ENCODE measurements at places on chromosomes 6 and 20. TPM values are rescaled to one million over a fixed set of nuclear protein-coding genes. Genes with fewer than 3 reads are reported as not detected.

GRCh38 chr6:38151580-38152500, 332.3 kb downstream of the ZFAND3 start:
- H3K27ac ChIP-seq, result no peak overlapping the region
- H3K4me3 ChIP-seq, result no peak overlapping the region
- H3K36me3 ChIP-seq, result no peaks in the 10 kb centered on the region

DNA sequence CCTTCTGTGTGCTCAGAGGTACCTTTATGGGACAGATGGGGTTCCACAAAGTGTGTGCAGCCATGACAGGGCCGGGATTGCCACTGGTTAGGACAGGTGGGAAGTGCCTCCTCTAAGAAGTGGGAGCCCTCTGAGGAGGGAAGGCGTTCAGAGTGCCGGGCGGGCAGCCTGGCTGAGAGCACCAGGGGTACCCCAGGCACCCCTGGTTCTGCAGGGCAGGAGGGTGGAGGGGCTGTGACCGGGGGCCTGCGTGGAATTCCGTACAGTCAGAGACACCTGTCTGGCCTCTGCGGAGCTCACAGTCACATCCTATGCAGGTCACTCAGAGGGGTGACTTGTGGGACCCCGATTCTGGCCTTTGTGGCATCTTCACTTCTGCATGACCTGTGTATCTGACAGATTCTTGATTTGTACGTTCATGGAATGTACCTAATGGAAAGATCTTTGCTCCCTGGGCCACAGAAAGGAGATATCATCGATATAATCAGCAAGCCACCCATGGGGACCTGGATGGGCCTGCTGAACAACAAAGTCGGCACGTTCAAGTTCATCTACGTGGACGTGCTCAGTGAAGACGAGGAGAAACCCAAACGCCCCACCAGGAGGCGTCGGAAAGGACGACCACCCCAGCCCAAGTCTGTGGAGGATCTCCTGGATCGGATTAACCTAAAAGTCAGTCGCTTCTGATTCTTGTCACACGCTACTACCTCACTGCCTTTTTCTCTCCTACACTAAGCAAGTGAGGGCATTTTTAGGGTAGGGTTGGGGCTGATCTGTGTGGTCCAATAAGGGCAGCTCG, 190.9 kb downstream of the SASH1 start:
- peaks cover 13% of the 10 kb centered on the region for H3K4me1 ChIP-seq
- H3K27ac ChIP-seq, result no peak overlapping the region
- H3K27me3 ChIP-seq, result no peaks in the 10 kb centered on the region
- H3K4me3 ChIP-seq, result no peak overlapping the region
- DNase-seq, result no peak
- H3K36me3 ChIP-seq, result no peaks in the 10 kb centered on the region

GRCh38 chr6:141443668-141444289, 688.9 kb upstream of the GJE1 start:
- no peaks in the 10 kb centered on the region for H3K4me1 ChIP-seq
- DNase-seq, result no peak

DNA sequence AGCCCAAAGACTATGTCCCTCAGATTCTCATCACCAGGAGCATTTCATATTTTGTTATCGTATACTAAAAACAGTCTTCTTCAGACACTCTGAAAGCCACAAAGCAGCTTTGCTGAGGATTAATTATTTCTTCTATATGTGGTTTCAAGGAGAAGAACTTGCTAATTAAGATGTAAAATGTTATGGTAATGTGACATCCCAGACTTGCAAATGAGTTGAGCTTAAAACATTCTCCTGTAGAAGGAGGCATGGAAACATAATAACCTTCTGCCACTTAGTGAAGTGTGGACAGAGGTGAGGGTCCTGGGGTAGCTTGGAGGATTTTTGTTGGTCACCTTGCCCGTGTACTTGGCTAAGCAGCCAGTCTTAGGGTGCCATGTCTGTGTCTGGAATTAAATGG, 16.7 kb upstream of the MAPRE1 start:
- DNase-seq, result no peak
- H3K4me3 ChIP-seq, result no peak overlapping the region
- no peaks in the 10 kb centered on the region for H3K4me1 ChIP-seq
- no peaks in the 10 kb centered on the region for H3K27me3 ChIP-seq
- no peak overlapping the region for H3K27ac ChIP-seq
- no peaks in the 10 kb centered on the region for H3K36me3 ChIP-seq

DNA sequence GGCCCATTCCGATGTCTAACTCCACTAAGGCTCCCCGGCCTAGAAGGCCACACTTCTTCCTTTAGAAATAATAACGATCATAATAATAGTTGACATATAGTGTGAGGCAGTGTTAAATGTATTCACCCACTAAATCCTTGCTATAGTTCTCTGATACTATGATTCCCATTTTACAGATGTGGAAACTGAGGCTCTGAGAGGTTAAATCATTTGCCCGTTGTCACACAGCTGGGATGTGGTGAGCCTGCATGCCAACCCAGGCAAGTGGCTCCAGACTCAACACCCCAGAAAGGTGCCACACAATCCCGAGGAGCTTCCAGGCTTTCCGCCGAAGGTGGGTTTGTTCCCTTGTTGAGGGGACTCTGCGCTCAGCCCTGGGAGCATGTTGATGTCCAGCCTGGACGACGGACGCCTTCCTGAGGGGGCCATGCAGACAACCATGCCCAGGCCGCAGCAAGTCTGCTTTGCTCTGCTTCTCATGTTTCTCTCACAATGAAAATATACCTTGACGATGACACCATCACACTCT, 104.6 kb upstream of the CDYL start:
- H3K4me1 ChIP-seq, result no peaks in the 10 kb centered on the region
- no peak for DNase-seq
- H3K4me3 ChIP-seq, result no peak overlapping the region

GRCh38 chr20:31260326-31260932, 3.0 kb downstream of the DEFB115 start:
- H3K36me3 ChIP-seq, result no peaks in the 10 kb centered on the region
- no peak overlapping the region for H3K27ac ChIP-seq
- no peak for DNase-seq
- no peaks in the 10 kb centered on the region for H3K27me3 ChIP-seq
- no peaks in the 10 kb centered on the region for H3K4me1 ChIP-seq
- no peak overlapping the region for H3K4me3 ChIP-seq

DNA sequence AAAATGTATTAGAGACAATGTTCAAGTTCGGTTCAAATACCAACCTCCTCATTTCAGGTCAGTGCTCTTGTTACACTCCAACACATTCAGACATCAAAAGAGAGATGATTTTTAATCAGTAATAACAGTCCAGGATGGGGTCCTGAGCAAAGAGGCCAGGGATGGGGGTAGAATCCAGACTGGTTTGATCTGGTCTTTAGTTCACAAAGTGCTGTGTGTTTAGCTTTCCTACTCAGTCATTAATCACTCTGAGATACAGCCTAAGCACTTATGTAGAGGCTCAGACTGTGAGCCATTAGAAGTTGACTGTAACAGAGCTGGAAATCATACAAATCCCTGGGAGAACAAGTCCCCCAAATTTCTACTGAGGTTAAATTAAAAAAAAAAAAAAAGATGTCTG, 241.6 kb downstream of the PTPRK start:
- H3K4me3 ChIP-seq, result no peak overlapping the region
- H3K36me3 ChIP-seq, result no peaks in the 10 kb centered on the region
- H3K27ac ChIP-seq, result no peak overlapping the region
- DNase-seq, result no peak

- no peaks in the 10 kb centered on the region for H3K36me3 ChIP-seq
- H3K27ac ChIP-seq, result no peak overlapping the region
- H3K4me1 ChIP-seq, result no peaks in the 10 kb centered on the region
- no peaks in the 10 kb centered on the region for H3K27me3 ChIP-seq
- no peak for DNase-seq
Measured at GRCh38 chr20:60570481-60571277, 612.5 kb downstream of the CDH26 start.

DNA sequence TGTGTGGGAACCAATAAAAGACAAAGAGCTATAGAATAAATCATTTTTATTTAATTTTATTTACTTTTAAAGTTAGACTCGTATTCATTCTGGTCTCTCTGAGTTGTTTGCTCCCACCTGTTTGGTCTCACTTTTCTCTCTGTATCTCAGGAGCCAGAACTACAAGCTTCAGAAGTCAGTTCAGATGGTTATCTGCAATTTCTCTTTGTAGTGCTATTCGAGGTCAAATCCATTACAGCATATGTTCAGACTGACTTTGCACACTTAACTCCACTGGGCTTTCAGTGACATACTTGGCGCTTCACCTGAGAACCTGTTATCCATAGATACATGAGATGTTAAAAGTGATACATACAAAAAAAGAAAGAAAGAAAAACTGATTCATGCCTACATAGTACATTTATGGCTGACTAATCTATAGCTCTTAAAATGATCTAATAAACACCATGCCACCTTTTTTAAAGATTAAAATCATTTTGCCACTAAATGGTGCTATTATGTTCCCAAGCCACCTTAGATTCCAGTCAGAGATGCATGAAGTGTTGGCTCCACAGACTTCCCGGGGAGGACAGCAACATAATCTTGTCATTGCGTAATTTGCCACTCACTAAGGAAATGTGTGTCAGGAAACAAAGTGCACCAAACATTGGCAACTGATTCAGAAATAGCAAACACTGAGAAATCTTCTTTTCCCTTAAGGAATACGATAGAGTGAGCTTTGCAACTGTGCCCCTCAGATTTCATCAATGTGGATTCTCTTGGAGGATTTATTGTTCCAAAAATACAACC, 396.7 kb downstream of the HACE1 start:
- no peaks in the 10 kb centered on the region for H3K36me3 ChIP-seq
- H3K4me1 ChIP-seq, result no peaks in the 10 kb centered on the region
- no peak overlapping the region for H3K4me3 ChIP-seq
- no peak for DNase-seq

DNA sequence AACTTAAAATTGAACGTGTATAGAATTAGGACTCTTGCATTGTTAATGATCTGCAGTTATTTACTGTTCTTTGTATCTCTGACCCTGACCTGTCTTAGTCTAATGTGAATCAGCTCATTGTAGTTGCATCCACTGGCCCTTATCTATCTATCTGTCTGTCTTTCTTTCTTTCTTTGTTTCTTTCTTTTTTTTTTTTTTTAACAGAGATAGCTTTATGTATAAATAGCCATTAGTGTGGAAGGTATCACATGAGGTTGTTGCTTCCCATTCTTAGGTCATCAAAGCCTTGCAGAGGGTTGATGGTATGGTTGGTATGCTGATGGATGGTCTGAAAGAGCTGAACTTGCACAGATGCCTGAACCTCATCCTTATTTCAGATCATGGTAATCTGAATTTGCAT, 59.9 kb downstream of the ENPP1 start:
- H3K4me3 ChIP-seq, result no peak overlapping the region
- H3K27ac ChIP-seq, result no peak overlapping the region
- H3K4me1 ChIP-seq, result no peaks in the 10 kb centered on the region

GRCh38 chr6:63803371-63803770, 167.8 kb downstream of the PHF3 start:
- no peak for DNase-seq
- H3K4me3 ChIP-seq, result no peak overlapping the region
- H3K27me3 ChIP-seq, result no peaks in the 10 kb centered on the region

- no peaks in the 10 kb centered on the region for H3K4me1 ChIP-seq
- DNase-seq, result no peak
- no peaks in the 10 kb centered on the region for H3K36me3 ChIP-seq
- no peak overlapping the region for H3K27ac ChIP-seq
Measured at GRCh38 chr6:16973545-16974386, 128.1 kb upstream of the STMND1 start.

DNA sequence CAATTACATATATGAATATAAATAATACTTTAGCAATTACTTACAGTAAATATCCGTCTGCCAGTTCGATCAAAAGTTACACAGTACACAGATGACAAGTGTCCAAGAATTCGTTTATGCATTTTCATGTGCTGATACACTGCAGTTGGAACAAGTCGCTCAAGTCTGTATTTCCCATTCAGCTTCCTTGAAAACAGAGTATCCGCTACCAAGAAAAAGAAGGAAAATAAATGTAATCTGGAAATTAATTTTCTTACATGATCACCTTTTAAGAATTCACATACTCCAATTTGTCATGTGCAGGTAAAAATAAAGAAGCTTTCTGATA, 35.3 kb downstream of the PHIP start:
- no peaks in the 10 kb centered on the region for H3K36me3 ChIP-seq
- no peaks in the 10 kb centered on the region for H3K4me1 ChIP-seq
- no peak overlapping the region for H3K27ac ChIP-seq
- DNase-seq, result no peak

GRCh38 chr6:56372406-56372995, 125.1 kb upstream of the COL21A1 start:
- no peaks in the 10 kb centered on the region for H3K27me3 ChIP-seq
- H3K36me3 ChIP-seq, result no peaks in the 10 kb centered on the region
- peak overlapping the region; percentile 61 for H3K27ac ChIP-seq
- no peak overlapping the region for H3K4me3 ChIP-seq

- no peaks in the 10 kb centered on the region for H3K36me3 ChIP-seq
- H3K27me3 ChIP-seq, result no peaks in the 10 kb centered on the region
- no peak for DNase-seq
- H3K4me1 ChIP-seq, result no peaks in the 10 kb centered on the region
Measured at GRCh38 chr6:11381801-11382513, 149.5 kb upstream of the NEDD9 start.

DNA sequence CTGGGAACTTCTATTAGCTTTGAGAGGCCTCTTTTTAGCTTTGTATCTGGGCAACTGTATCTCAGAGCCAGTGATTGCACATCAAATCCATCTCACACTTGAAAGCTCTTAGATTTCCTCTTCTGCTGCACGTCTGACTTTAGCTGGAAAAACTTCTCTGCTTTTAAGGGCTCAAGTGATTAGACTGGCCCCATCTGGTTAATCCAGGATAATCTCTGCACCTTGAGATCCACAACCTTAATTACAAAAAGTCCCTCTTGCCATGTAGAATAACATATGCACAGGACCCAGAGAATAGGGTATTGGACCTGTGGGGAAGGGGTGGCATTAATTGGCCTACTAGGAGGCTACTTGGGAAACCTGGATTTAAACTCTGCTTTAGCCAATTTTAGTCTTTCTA, 24.2 kb downstream of the KLHL31 start:
- no peak for DNase-seq
- no peaks in the 10 kb centered on the region for H3K27me3 ChIP-seq
- no peaks in the 10 kb centered on the region for H3K36me3 ChIP-seq
- H3K4me3 ChIP-seq, result no peak overlapping the region

GRCh38 chr6:152648105-152648504, 10.9 kb upstream of the SYNE1 start:
- H3K4me3 ChIP-seq, result no peak overlapping the region
- no peaks in the 10 kb centered on the region for H3K4me1 ChIP-seq
- no peak for DNase-seq
- H3K27ac ChIP-seq, result no peak overlapping the region
- no peaks in the 10 kb centered on the region for H3K27me3 ChIP-seq

- no peak overlapping the region for H3K27ac ChIP-seq
- no peak for DNase-seq
- no peaks in the 10 kb centered on the region for H3K4me1 ChIP-seq
- no peaks in the 10 kb centered on the region for H3K27me3 ChIP-seq
Measured at GRCh38 chr6:47200536-47201334, 109.0 kb downstream of the TNFRSF21 start.

The GJA1 gene
- 8.7 TPM for total RNA-seq

The CD93 gene
- total RNA-seq, result 20.8 TPM

The PI3 gene
- not detected for total RNA-seq

The FOXC1 gene
- total RNA-seq, result 0.92 TPM

The UBE3D gene
- total RNA-seq, result 4.6 TPM

The FNDC1 gene
- 0.16 TPM for total RNA-seq

The PLA2G7 gene
- total RNA-seq, result not detected

The ZDHHC14 gene
- total RNA-seq, result 5.9 TPM

All from gastrocnemius medialis (tissue), 4 donors.